ENCODE measurements at places on chromosomes 5 and 9. TPM values are rescaled to one million over a fixed set of nuclear protein-coding genes. Genes with fewer than 3 reads are reported as not detected.
A peak's percentile ranks its signal among the peaks of the same experiment; 100 is the strongest.

- DNase-seq, result no peak
Observed at GRCh38 chr5:77867914-77868313, 91.8 kb upstream of the TBCA start.

GRCh38 chr9:107190936-107191290 lies 92.2 kb upstream of the RAD23B start:
- no peak for DNase-seq

- DNase-seq, result peak; percentile 14
Observed at GRCh38 chr5:57442080-57442839, 40.4 kb downstream of the ACTBL2 start.

DNA sequence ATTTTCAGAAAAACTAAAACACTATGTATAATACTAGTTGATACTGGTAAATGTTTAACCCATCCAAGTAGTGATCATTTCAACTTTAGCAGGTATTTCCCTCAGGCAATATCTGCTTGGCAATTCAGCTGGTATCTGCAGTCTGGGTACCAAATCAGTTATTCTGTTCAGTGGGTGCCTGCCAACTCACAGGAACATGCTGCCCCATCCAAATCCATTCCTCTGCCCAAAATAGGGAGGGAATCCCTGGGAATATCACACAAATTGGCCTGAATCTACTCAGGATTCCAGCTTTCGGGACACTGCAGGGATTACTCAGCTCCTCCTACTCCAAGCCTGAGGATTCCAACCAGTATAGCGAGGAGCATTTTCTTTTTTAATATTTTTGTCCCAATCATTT lies 61.7 kb upstream of the PDE4D start:
- DNase-seq, result no peak

DNA sequence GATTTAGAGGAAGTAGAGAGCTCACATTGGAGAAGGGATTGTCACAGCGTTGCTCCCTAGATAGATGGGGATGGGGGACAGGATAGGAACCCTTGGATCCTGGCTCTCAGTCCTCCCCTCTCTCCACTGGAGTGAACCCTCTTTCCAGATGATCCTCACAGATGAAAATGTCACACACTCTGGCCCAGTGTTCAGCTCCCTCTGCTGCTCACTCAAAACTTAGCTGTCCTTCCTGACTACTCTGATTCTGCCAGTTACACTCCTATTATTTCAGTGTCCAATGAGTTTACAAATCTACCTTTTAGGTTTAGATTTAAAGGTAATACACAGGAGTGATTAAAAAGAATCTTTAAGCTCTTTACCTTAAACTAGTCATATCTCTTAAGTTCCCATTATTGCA lies 5.8 kb upstream of the SPINK7 start:
- no peak for DNase-seq

DNA sequence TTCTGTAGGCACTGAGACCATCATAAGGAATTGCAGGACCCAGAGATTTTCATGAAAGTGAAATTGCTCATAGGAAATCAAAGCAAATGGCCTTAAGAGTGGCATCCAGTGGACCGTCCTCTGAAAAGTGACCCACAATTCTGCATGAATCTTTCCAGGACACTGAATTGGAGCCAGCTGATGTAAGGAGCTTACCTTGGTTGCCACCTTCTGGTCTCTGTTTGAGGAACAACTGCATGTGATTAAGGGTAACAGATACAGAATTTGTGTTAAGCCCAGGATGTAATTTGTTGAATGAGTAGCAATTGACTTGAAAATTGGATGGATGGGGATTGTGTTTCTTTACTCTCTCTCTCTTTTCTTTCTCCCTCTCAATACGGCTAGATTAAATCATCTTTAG lies 49.9 kb upstream of the GAS1 start:
- no peak for DNase-seq

Gene SPINK9
- polyA plus RNA-seq, result not detected

Gene TYRP1
- not detected for polyA plus RNA-seq

Gene PCDHGC5
- polyA plus RNA-seq, result 0.03 TPM

Gene PDE4D
- 77.3 TPM for polyA plus RNA-seq

Gene HRCT1
- polyA plus RNA-seq, result 0.41 TPM
